ENCODE measurements at places on chromosomes 1 and 21.

GRCh38 chr1:46192171-46192570, 6.1 kb downstream of the POMGNT1 start:
- DNase-seq = no peak

DNA sequence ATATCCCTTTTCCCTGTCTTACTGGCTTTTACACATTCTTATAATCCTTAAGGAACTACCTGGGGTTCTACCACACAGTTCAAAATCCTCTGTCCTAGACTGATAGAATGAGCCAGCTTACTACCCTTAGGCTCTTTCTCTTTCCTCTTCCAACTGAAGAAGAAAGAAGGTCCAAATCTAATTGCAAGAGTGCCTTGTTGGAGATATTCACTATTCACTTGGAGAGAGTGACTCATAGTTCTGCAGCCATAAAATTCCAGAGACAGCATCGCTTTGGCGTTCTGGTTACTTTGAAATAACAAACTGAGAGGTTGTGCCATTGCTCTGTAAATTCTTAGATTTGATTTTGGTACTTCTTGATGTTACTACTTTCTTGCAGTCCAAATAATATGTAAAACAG, 4.2 kb downstream of the CADM3 start:
- DNase-seq = no peak

DNA sequence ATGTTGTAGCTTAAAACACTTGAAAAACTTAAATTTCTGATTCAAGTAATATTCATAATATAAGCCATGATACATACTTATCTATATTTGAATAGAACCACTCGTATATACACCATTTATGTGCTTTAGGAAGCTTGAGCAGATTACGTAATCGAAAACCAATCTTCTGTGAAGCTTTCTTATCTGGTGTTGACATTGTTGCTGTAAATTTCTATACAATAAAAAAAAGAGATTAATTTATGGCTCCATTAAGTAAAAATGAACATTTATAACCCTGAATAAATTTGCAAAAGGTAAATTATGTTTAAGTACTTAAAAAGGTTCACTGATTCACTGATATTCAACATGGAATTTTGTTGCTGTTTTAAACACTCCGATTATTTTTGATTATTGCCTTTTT, 21.4 kb downstream of the LIN9 start:
- no peak for DNase-seq

- DNase-seq = no peak
These were observed at the start of gene IFNGR2 for GRCh38 chr21:33403128-33403785. Gene IFNGR2 (plus strand): TSS chr21:33403413. CDS start chr21:33403544, 131 bp downstream.

DNA sequence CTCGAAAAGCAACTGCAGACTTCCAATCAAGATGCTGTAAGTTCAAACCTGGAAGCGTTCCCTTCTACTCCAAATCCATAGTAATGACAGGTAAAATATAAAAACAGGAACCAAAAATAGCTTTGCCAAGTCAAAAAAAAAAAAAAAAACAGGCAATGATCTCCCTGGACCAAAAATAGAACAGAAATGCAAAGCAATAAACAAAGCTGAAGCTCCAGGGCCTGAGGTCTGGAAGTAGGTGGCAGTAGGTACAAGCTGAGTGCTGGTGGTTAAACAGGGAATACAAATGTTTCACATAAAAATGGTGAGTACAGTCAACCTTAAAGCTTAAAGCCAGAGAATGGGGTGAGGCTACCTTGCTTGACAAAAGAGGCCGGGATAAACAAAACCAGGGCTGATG, 610.8 kb downstream of the SMYD3 start:
- no peak for DNase-seq

GRCh38 chr1:78490861-78491450, at the start of gene PTGFR:
Gene PTGFR (plus strand): TSS chr1:78490974. CDS start chr1:78492744, 1,770 bp downstream.
- no peak for DNase-seq

- DNase-seq = no peak
These were observed 112.6 kb upstream of the B3GALT2 start for GRCh38 chr1:193299038-193299437.

DNA sequence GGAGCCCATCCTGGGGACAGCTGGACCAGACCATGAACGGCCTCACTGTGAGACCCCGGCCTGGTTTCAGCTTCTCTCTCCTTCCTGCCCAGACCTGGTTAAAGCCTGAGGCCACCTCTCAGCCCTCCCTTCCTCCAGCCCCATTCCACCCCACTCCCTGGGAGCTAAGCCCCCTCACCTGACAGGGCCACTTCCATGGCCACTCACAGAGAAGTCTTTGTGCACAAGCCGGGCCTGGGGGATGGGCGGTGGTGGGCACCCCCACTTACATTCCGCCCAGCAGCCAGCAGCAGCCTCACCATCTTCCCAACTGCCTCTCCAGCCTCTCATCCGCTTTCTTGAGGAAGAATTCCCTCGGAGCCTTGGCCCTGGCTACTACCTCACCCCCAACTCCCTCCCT, 40.4 kb downstream of the RHBG start:
- DNase-seq = no peak

DNA sequence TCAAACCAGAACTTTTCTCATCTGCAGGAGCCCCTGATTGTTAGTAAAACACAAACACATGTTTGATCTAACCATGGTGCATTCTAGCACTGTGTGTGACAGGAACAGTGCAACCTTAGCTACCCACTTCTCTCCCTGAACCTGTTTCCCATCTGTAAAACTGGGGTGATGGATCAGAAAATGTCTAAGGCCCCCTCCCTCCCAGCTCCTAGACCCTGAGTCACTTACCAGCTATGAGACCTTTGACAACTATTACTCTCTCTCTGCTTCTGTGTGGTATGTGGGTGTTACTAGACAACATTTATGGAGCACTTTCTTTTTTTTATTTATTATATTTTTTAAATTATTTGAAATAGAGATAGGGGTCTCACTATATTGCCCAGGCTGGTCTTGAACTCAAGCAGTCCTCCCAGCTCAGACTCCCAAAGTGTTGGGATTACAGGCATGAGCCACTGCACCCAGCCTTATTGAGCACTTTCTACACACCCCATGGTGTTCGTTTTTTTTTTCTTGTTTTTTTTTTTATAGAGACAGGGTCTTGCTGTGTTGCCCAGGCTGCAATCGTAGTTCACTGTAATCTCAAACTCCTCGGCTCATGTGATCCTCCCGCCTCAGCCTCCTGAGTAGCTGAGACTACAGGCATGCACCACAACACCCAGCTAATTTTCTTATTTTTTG, 2.6 kb downstream of the INPP5B start:
- no peak for DNase-seq

DNA sequence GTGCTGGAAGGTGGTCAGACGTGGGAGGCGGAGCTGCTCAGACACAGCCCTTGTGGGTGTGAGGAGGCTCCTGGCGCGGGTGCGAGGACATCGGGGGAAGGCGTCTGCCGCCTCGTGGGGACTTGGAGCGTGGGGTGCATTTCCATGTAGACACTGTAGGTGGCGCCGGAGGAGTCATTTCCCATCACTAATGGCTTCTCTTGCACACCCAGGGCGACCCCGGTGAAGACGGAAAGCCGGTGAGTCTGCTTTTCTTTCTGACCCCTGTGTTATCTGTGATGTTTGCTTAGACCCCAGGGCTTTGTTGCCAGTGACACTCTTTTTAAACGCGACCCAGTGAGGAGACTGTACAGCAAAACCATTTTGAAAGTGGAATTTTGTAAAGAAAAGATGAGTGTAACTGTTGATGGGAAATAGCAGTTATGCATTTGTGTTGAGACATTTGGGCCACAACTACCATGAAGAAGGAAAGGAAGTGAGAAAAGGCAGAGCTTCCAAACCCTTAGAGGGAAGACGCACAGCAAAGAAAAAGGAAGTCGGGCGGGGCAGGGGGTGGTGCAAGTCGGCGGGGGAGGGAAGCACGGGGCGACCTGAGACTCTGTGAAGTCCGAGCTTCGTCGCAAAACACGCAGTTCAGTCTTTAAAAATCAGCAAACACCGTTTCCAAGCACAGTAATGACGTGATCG, 64.0 kb downstream of the SLC19A1 start:
- peak; percentile 32 for DNase-seq

DNA sequence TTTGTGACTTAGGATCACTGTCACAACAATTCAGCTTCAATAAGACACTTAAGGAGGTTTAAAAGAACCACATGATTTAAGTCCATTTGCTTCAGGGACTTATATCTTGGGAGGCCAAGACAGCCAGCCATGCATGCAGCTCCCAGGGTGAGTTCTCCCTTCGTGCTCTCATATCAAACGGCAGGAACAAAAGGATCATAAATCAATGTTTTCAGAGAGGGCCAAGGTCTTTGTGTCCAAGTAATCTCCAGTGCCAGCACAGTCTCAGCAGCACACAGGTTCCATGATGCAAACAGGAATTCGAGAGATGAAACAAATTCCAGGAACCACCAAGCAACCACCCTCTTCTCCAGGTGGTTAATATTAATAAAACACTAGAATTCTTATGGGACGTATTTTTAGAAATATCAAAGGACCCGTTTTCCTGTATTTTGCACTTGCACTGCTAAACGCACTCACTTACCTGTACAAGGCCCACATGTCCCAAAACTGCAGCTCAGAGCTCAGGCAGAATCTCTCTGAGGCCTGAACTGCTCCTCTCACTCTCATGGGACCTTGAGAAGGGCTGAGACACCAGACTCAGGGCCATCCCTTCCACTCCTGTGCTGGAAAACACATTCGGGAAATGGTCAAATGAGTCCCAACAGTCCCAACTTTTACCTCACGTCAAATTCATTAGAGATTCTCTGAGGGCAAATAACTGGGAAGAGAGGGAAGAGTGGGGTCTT, 100.0 kb upstream of the RAB4A start:
- no peak for DNase-seq

GRCh38 chr1:15412175-15412800, 2.6 kb downstream of the EFHD2 start:
- DNase-seq = no peak

DNA sequence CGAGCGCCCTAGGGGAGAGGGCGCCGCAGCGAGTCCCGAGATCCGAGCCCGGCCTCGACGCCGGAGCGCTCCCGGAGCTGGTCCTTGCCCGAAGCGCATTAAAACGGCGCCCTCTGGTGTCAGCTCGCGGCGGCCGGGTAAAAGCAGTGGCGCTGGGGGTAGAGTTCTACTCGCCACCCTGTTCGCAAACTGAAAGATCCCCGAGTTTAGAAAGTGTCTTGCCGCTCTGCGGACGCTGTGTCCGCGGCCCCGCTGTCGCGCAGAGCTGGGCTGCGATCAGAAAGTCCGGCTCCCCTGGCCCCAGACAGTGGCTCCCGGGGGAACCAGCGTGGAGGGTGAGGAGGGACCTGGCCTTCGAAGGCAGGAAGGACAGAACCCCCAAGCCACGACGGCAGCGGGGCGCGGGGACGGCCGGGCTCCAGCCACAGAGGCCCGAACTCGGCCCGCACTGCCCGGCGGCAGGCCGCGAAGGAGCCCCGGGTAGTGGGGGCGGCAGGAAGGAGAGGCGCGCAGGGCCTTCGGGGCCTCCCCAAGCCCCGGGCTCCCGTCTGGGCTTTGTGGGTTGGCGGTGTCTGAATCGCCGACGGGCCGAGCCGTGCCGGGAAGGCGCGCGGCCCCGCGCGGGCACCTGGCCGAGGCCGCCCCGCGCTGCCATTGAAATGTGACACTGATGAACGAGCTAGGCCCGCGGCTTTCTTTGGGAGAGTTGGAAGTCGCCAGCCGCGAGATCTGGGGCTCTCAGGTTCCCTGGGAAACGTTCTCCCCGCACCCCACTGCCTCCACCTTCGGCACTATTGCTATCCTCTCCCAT, 39.1 kb upstream of the NFIA start:
- DNase-seq = peak; percentile 88

DNA sequence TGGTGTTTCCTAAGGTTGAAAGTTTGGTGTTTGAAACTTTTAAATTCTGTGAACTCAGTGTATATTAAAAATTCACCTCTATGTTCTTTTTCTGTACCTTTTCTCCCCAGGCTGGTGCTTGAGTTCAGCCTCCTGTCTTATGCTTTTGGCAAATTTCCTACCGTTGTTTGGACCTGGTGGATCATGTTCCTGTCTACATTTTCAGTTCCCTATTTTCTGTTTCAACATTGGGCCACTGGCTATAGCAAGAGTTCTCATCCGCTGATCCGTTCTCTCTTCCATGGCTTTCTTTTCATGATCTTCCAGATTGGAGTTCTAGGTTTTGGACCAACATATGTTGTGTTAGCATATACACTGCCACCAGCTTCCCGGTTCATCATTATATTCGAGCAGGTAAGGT, 24.9 kb upstream of the AXDND1 start:
- DNase-seq = no peak

- DNase-seq = peak; percentile 18
These were observed 145.5 kb downstream of the TIAM1 start for GRCh38 chr21:31198575-31198974.

DNA sequence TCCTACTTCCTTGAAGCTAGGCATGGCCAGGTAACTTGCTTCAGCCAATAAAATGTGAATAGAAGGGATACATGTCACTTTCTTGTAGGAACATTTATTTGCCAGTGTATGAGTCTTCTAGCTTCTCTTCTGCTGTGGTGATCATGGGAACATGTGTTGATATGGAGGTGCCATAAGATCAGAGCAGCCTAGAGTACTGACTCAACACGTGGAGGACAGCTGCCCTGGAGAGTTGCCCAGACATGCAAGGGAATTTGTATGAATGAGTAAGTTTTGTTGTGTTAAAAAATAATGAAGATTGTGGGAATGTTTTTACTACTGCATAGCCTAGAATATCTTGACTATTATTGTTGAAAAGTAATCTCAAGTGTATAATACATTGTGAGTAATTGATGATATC, 502.3 kb downstream of the NUF2 start:
- no peak for DNase-seq

DNA sequence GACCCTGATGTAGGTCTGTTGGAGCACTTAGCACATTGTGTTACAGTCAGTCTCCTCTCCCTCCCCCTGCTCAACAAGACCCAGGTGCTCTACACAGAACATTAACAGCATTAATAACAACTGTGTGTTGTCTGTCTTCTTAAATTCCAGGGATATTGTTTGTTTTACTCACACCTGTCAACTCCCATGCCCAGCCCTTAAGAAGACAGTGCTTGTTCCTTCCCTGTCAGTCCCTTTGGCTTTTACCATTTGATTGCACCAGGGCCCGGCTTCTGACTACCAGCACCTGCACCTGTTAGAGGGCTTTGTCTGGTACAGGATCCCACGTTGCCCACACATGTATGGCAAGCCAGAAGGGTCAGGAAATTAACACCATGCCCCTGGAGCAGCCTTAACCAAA, 11.7 kb downstream of the RIMKLA start:
- no peak for DNase-seq

- no peak for DNase-seq
These were observed 54.2 kb upstream of the ATF3 start for GRCh38 chr1:212554401-212554800.

GRCh38 chr1:226912587-226913176, 27.4 kb upstream of the COQ8A start:
- DNase-seq = peak; percentile 53

DNA sequence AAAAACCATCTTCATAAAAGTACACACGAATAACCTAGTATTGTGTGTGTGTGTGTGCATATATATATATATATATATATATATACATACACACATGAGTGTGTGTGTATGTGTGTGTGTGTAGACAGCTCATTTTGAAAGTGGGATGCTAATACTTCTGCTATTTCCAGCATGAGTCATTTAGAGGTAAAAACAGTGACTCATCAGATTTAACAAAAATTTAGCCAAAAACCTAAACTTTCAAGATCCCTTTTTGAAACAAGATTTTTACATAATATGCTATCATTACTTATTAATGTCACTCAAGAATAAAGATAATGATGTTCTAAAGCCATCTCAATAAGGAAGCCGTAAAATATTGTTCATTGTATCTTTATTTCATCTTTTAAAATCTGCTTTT, 35.6 kb upstream of the ADGRL4 start:
- no peak for DNase-seq

- no peak for DNase-seq
These were observed 229.1 kb downstream of the S1PR1 start for GRCh38 chr1:101465941-101466340.

- no peak for DNase-seq
These were observed 33.4 kb downstream of the DDX20 start for GRCh38 chr1:111789142-111789541.

Measured in hematopoietic multipotent progenitor cell treated with erythropoietin and hydrocortisone succinate and interleukin-3 and kit ligand, for 17 days (in vitro differentiated cells).